ENCODE measurements at places on chromosomes 2 and 18.

DNA sequence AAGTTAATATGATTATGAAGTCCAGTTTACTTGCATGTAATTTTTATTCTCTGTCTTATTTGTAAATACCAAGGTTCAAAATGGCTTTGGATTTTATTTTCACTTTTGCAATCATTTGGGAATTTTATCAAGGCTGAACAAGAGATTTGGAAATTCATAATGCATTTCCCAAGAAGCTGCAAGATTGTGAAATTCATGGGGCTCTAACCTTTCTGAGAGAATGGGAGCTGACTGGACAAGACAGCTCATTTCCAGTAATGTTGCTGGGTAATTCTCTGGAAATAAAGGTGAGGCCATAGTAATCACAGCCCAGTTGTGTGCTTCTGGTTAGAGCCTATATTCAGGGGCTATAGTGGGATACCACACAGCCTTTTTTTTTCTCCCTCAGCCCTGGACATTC lies 21.5 kb upstream of the NABP1 start:
- DNase-seq: no peak

GRCh38 chr18:11665587-11665986 lies 23.5 kb upstream of the GNAL start:
- no peak for DNase-seq

GRCh38 chr18:49009661-49010060 lies 58.9 kb upstream of the SMAD7 start:
- DNase-seq: no peak

GRCh38 chr2:227098162-227098515 lies 65.9 kb downstream of the COL4A4 start:
- no peak for DNase-seq

DNA sequence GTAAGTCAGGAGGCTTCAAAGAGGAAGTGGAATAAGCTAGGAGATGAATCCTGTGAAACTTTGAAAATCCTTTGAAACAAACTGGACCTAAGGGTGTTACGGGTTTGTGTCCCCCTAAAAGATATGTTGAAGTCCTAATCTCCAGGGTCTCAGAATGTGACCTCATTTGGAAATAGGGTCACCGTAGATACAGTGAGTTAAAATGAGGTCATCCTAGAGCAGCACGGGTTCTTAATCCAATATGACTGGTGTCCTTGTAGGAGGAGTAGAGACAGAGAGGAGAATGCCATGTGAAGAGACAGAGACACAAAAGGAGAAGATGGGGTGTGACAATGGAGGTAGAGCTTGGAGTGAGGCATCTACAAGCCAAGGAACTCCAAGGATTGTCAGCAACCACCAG lies 26.9 kb upstream of the NEB start:
- no peak for DNase-seq

DNA sequence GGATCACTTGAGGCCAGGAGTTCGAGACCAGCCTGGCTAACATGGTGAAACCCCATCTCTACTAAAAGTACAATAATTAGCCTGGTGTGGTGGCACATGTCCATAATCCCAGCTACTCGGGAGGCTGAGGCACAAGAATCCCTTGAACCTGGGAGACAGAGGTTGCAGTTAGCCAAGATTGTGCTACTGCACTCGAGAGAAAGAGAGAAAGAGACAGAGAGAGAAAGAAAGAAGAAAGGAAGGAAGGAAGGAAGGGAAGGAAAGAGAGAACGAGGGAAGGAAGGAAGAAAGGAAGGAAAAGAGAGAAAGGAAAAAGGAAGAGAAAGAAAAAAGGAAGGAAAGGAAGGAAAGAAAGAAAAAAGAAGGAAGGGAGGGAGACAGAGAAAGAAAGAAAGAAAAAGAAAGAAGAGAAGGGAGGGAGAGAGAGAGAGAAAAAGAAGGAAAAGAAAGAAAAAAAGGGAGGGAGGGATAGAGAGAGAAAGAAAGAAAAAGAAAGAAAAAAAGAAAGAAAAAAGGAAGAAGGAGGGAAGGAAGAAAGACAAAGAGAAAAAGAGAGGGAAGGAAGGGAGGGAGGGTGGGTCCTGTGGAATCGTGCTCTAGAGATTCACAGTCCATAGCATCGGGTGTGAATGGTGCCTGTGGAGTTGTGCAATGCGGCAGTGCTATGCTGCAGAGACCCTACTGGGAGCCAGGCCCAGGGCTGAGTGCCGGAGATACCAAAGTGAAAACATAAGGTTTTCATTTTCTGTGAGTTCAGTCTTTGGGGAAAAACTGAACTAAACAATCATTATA lies 4.6 kb upstream of the SDC1 start:
- no peak for DNase-seq

DNA sequence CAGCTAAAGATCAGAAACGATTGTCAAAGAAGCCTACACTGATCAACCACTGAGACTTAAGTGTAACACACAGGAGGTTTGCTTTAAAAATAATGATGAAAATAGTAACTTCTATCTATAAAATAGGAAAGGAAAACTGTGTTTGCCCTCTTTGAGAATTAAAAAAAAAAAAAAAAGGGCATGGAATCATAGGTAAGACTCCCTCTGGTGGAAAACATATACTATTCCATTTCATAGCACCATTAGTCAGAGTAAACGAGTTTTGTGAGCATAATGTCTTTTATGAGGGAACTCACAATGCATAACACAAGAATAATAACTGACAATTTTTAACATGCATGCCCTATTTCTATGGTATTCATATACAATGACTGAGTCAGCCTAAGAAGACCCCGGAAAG lies 36.3 kb downstream of the SLC35F5 start:
- DNase-seq: no peak

DNA sequence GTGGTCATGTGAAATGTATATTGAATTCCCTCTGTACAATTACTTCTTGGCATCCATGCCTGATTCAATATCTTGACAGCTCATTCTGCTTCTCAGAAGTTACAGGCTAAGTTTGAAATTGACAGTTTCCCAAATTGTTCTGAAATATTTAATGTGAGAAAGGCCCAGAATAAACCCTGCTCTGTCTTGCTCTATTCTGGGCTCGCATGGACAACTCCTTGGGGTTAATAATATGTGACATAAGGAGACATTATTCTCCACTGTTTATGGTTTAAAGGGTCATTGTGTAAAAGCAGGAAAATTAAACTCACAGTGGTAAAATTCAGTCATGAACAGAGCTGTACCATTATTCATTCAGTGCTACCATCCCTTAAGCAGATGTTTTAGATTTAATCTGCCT lies 160.7 kb upstream of the CNTNAP5 start:
- DNase-seq: no peak
